Activated naive CD8-positive, alpha-beta T cell treated with anti-CD3 and anti-CD28 coated beads, Interleukin-2, amount 10 ng/mL, durations not matched to agents 7 days and 5 days (primary cell): ENCODE measurements at places on chromosomes 13 and 19.

- DNase-seq, result no peak
Observed at GRCh38 chr13:98141509-98142379, 1.1 kb upstream of the FARP1 start.

- DNase-seq, result no peak
Observed at GRCh38 chr19:8643860-8644653, 13.6 kb downstream of the NFILZ start.

- DNase-seq, result no peak
Observed at GRCh38 chr13:37918116-37918714, 48.6 kb upstream of the TRPC4 start.

DNA sequence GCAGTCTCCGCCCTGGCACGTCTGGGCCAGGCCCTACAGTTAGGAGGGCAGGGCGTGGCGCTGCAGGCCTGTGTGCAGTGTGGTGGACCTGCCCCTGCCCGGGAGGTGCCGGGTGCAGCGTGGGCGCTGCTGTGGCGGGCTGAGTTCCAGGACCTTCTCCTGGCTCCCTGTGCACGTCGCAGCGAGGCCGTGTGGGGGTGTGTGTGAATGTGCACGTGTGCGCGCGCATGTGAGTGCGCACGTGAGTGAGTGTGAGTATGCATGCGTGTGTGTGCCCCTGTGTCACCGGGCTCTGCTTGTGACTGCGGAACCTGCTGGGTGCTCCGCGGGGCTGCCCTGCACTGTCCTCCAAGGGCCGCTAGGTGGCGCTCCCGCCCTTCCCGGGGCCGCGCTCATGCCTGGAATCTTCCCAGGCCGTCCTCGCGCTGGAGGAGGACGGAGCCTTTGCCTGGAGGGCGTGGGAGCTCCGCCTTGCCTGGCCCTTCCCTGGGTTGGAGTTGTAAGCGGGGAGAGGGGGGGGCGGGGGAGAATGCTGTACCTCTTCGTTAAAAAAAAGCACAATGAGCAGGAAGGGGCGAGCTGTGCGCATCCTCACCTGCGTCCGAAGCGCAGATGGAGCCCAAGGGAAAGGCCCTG lies 79.3 kb downstream of the KDM4B start:
- peak; percentile 74 for DNase-seq

- no peak for DNase-seq
Observed at GRCh38 chr13:112807653-112808376, 118.0 kb downstream of the ATP11A start.

- no peak for DNase-seq
Observed at GRCh38 chr13:95783747-95784146, 106.8 kb downstream of the DNAJC3 start.

DNA sequence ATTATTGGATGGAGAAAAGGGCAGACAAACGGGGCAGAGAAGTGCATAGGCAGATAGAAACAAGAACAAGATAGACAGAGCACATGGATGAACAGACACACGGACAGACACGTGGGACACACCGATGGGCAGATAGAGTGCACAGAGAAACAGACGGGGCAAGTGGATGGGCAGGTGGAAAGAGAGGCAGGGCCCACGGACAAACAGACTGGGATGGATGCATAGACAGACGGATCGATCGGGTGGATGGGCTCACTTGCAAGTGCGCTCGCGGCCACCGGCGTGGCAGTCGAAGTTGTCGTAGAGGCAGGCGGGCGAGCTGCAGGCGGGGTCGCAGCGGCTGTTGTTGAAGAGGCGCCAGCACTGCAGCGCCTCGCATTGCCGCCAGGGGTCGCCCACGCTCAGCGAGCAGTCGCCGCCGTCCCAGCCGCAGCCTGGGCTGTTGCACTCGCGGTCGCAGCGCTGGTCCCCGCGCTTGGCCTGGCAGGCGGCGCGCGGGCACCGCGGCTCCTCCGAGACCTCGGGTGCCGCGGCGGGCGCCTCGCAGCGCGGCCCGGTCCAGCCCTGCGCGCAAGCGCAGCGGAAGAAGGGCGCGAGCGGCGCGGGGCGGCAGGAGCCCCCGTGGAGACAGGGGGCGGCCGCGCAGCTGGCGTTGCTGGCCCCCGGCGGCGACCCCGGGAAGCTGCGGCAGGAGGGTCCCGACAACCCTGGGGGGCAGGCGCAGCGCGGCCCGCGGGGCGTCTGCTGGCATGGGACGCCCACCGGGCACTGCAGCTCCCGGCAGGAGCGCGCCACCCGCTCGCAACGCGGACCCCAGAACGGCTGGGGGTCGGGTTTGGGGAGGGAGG lies 23.3 kb downstream of the NOTCH3 start:
- peak; percentile 92 for DNase-seq

GRCh38 chr19:3932931-3933810 lies at the start of gene NMRK2:
NMRK2 (plus strand) TSS chr19:3933069; CDS start chr19:3933672, 603 bp downstream.
- DNase-seq, result no peak

- DNase-seq, result no peak
Observed at GRCh38 chr19:5011476-5012238, 42.7 kb downstream of the KDM4B start.
